ENCODE measurements at places on chromosomes 2 and 18.
A peak's percentile ranks its signal among the peaks of the same experiment; 100 is the strongest.

GRCh38 chr18:73683409-73684238, 464.0 kb downstream of the FBXO15 start:
- no peak for DNase-seq

DNA sequence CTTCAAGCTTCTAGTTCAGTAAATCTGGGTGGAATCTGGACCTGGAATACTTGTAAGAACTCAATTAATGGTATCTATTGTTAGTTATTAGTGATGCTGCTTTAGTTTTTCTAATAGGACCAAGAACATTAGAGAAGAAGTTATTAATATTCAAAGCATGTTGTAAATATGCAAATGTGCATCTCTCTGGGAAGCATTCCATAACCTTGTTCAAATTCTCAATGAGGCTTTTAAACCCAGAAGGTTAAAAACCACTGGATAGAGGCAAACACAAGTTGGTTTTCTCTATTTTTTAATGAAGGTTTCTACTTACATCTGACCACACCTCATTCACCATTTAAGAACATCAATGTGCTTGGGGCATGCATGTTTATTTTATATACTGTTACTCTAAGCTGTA, 16.1 kb upstream of the ACVR1C start:
- no peak for DNase-seq

DNA sequence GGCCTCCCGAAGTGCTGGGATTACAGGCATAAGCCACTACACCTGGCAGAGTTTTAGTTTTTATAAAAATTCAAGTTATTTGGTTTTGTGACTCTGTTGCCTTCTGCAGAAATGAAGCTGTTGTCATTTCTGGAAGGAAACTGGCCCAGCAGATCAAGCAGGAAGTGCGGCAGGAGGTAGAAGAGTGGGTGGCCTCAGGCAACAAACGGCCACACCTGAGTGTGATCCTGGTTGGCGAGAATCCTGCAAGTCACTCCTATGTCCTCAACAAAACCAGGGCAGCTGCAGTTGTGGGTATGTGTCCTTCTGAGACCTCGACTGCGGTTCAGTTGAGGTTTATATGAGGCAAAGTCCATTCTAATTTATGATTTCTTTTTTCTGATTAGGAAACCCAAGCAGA, 7.2 kb downstream of the MTHFD2 start:
- DNase-seq = no peak

- DNase-seq = no peak
These were observed 170.5 kb downstream of the TGIF1 start for GRCh38 chr18:3620146-3621119.

GRCh38 chr2:221529943-221530652, 42.0 kb downstream of the EPHA4 start:
- no peak for DNase-seq

GRCh38 chr18:9790261-9790660, 82.2 kb downstream of the RAB31 start:
- DNase-seq = no peak

- peak; percentile 41 for DNase-seq
These were observed 1.2 kb upstream of the NPAS2 start for GRCh38 chr2:100818606-100819369.

- DNase-seq = no peak
These were observed 303.5 kb upstream of the CELF4 start for GRCh38 chr18:37869051-37869450.

GRCh38 chr2:46232860-46233259, 64.3 kb upstream of the EPAS1 start:
- DNase-seq = no peak

DNA sequence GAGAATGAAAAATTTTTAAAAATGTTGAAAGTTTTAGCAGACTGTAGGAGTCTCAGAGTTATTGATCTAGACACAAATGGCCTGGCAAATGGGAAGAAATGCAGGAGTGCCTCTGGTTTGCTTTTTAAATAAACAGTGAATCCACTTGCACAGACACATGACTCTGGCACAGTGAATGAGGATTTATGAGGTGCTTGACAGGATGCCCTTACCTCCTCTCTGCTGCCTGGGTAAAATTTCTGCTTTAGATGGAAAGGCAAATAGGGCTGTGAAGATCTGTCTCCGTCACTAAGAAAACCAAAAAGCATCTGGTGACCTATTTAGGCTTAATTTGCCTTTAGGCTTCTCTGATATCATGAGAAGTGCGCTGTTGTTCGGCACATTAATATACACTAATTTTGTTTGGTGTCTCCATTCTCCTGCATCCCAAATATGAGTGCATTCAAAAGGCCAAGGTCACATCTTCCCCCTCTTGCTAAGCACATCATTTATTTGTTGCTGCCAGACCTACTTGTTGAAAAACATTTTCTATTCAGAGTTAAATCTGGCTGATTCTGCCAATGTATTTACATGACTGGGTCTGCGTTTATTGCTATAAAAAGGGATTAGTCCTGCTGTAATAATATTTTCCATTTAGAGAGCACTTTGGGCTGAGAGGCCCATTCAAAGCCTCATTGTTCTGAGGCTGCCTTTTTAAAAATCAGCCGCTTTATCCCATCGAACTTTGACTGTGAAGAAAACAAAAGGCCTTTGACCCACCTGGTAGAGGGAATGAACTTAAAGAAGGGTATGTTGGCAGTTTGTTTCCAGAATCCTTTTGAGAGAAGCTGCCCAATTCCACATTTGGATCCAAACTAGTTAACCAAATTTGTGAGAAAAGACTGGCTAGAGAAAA, 94.9 kb downstream of the RNF152 start:
- DNase-seq = no peak

DNA sequence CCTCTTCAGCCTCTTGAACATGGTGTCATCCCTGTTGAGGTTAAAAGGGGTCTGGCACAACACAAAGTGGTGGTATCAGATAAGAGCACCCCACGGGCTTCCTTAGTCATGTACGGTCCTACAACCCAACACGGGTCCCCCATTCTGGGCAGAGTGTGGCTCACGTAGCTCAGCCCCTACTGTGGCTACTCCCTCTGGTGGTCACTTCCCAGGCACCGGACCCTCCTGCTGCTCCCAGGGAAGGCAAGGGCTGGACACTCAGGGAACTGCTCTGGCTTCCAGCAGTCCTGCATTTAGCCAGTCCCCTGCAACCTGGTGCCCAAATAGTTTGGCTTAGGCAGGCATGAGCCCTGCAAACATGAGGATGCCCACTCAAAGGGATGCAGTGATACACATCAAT, 58.6 kb downstream of the GALNT14 start:
- no peak for DNase-seq

Measured in activated naive CD8-positive, alpha-beta T cell treated with anti-CD3 and anti-CD28 coated beads, Interleukin-2, amount 50 U/mL, for 24 hours (primary cell).